H4 (cell line): ENCODE measurements at places on chromosomes 7 and 10.

DNA sequence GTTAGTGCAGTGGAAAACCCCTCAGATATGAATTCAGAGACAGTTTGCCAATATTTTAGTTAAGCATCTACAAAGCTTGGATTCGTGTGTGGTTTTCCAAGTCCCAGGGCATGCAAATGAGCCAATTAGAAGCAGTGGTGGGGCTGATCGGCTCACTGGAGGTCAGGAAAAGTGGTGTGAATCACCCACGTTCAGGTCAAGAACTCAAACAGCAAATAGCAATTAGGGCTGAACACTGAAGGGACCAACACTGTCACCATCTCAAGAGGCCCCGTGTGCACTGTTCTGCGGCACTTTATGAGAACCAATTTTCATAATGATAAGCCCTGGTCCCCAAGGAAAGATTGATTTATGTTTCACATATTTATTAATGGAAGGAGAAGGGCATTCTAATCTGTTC, 68.9 kb downstream of the ADARB2 start:
- DNase-seq = no peak

DNA sequence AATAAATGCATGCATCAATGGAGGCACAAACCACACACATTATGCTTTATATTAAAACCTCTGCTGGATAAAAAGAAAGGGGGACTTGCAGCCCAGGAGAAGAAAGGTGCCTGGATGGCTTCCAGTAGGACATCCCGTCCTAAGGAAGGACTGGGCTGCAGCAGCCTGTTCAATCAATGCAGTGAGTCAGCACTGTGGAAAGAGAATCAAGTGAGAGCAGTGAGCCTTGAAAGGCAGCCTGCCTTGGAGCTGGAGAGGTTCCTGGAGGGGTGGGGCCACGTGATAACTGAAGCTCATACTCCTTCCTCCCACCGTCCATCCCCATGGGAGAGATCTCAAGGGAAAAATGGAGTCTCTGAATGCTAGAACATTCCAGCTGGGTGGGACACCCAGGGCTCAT, 501.2 kb downstream of the ADRA2A start:
- DNase-seq = no peak

GRCh38 chr10:101778781-101779543, 3.0 kb upstream of the FGF8 start:
- DNase-seq = no peak

DNA sequence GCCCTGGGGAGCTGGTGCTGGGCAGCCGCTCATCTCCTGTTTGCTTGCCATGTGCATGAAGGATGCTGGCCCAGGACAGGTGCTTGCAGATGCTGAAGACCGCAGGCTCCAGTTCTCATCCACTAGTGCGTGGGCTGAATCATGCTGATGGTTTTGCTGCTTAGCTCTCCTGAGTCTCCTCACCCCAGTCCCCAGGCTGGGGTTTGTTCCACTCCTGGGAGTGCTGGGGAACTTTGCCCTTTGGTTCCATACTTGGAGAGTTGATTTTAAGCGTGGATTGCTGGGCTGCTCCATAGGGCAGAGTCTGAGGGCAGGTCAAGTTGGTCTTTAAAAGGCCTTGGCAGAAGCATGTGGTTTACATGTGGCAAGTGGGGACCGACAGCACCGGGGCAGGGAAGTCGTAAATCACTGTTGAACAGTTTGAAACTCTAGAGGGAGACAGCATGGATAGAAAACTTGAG, 9.1 kb downstream of the DYNC2I1 start:
- peak; percentile 20 for DNase-seq

DNA sequence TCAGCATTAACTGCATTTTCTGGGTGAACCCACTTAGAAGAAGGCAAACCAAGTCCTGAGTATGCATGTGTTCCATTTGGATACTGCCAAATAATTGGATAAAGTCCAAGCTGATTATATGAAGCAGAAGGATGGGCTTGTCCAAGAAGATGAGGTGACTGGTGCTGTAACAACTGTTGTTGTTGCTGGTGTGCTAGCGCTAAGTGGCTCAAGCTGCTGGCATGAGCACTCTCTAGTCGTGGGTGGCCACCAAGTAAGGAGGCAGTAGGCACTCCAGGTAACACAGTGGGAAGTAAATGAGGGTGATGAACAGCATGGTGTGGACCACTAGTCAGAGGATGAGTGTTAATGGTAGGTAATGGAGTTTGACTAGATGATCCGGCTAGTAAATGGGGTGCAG, 80.4 kb downstream of the NRBF2 start:
- no peak for DNase-seq

DNA sequence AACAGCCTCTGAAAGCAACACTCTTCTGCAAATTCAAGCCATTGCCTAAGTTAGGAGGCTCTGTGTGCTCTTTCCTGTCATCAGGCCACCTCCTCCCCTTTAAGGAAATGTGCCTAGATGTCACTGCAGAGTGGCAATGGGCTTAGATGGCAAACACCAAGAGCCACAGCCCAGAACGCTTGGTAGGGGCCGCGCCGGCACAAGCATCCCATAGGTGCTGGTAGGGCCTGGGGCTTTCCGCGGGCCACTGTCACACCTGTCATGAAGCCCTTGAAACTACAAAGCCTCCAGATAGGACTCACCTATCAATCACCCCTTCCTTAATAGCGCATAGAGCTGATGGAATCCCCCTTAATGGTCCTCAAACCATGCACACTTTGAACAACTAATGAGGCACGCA, 299.9 kb downstream of the GRID1 start:
- no peak for DNase-seq

- no peak for DNase-seq
Observed at GRCh38 chr7:123665896-123666295, 10.2 kb downstream of the LMOD2 start.

GRCh38 chr7:106205621-106206222, 79.1 kb downstream of the NAMPT start:
- DNase-seq = peak; percentile 28

DNA sequence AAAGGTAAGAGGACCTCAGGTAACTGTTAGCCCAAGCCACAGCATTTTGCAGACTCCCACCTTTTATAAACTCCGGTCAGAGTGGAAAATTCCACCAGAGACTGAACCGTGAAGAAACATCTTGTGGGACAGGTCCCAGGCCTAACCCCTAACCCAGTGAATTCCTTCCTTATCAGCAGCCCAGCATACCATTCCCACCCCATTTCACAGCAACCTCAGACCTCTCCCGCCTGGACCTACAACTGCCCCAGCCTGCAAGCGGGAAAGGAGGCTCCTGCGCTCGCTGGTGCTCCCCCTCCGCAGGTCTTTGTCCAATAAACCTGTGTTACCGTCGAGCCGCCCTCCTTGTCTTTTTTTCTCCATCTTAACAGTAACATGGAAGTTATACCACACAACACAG, 736.6 kb downstream of the MAGI2 start:
- DNase-seq = no peak

DNA sequence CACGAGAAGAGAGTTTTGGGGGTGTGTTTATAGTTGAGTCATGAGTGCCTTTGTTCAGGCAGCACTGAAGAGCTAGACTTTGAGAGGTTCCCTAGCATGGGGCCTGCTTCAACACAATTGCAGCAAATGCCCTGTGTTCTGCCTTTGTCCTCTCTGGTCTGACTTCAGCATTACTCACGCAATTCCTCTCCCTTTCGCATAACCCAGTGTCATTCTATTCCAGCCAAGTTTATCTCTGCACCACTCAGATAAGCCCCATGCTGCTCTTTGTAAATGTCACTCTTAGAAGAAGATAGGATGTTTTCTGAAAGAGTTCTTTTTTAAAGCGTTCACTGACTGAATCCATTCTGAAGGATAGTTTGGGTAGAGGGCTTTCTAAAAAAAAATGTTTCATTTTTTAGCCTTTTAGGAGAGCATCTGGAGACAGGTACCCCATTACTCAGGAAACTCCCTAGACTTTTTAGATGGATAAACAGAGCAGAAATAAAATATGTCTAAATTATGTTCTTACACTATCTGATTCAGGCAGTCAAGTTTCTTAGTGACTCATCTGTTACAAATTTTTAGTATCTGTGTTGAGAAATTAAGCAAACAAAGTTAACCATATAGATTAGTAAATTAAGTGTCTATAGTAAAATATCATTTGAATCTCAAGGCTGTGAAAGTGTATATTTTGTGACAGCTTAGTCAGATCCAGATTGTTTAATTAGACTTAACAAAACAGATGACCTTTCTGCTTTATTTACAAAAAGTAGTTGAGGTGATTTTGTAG, 318.5 kb downstream of the GPR158 start:
- peak; percentile 57 for DNase-seq

DNA sequence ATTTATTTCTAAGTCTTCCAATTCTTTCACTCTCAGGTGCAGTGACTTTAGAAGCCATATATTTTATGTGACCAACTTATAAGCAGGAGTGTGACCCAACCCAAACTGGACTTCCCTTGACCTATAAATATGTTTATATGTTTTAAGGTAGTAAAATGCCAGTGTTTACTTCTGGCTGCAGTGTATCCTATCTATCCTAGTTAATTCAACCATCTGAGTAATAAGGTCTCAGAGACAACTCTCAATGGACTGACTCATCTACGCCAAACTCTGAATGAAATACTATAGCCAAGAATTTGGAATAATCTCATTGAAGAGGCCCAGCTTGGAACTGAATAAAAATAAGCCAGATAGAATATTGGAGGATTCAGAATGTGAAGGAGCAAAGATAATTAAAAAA, 544.5 kb upstream of the SORCS1 start:
- no peak for DNase-seq

- DNase-seq = no peak
Observed at GRCh38 chr10:95837783-95838182, 70.0 kb upstream of the CC2D2B start.

- peak; percentile 4 for DNase-seq
Observed at GRCh38 chr10:22927661-22928403, at the start of gene ARMC3. TSS of gene ARMC3 (plus strand) at chr10:22928053. CDS start at chr10:22931997, 3,944 bp downstream.

DNA sequence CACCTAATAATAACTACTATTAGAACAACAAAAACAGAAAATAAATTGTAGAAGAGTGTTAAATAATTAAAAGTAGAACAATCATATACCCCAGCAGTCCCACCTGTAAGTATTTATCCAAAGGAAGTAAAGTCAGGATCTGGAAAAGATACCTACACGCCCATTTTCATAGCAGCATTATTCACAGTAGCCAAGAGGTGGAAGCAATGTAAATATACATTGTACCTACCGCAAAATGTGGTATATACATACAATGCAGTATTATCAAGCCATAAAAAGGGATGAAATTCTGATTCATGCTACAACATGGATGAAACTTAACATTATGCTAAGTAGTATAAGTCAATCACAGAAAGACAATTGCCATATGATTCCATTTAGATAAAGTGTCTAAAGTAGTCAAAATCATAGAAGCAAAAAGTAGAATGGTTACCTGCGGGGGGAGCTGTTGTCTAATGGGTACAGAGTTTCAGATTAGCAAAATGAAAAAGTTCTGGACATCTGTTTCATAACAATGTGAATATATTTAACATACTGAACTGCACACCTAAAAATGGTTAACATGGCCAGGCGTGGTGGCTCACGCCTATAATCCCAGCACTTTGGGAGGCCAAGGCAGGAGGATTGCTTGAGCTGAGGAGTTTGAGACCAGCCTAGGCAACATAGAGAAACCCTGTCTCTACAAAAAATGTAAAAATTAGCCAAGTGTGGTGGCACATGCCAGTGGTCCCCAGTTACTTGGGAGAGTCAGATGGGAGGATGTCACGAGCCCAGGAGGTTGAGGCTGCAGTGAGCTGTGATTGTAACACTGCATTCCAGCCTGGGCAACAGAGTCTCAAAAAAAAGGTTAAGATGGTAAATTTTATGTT, 6.0 kb upstream of the TMED4 start:
- peak; percentile 69 for DNase-seq

- DNase-seq = no peak
Observed at GRCh38 chr7:14690075-14690474, 212.5 kb downstream of the DGKB start.

- DNase-seq = peak; percentile 90
Observed at GRCh38 chr10:70575874-70576802, 26.4 kb downstream of the PRF1 start.

DNA sequence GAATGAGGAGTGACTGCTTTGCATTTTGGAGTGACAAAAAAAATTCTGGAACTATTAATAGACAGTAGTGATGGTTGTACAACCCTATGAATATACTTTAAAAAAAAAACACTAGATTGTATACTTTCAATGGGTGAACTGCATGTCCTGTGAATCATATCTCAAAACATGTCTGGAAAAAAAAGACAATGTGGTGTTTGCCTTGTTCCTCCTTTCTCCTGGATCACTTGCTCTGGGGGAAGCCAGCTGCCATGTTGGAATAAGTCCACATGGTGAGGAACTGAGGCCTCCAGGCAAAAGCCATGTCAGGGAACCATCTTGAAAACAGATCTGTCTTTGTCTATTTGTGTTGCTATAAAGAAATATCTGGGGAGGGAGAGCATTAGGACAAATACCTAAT, 39.5 kb upstream of the YAE1 start:
- DNase-seq = no peak

DNA sequence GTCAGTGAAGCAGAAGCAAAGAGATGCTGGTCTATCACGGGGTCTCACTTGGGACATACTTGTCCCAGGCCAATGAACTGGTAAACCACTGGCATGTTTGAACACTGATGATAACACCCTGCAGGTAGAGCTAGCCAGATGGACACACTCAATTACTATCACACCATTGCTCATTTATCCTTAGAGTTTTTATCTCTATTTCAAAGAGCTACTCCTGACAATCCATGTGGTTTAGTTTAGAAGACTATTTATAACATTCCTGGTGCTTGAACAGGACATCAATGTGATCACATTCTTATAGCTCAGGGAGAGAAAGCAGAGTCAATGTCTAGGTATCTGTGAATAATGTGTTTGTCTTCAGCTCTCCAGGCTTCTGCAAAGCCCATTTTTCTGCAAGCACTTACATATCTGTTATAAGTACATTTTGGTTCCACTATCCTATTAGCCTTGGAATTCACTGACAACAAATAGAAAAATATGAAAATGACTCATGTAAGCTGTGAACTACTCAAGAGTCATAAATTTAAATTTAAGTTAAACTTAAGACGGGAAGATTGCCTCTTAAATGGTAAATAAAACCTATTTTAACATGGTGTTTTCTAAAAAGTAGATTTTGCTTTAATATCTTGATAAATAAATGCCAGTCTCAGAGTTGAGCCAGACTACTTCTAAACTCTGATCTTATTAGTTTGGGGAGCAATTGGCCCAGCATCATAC, 106.7 kb upstream of the MBL2 start:
- DNase-seq = no peak

DNA sequence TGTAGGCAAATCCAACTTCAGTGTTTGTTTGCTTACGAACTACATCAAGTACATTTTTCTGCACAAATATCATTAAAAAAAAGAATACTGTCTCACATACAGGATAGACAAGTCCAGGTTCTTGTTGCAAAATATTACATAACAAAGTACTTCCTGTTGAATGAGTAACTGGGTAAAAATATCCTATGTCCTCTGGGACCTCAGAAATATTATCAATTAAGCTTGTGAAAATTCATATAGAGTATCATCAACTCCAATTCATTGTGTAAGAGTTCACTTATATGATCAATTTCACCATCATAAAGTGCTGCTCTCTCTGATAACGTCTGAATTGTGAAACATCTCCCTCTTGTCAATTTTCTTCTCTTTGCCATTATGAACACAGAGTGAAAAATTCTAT, 22.6 kb downstream of the HERC4 start:
- no peak for DNase-seq
